SK-N-MC (cell line): ENCODE measurements at places on chromosomes 6 and 20.

DNA sequence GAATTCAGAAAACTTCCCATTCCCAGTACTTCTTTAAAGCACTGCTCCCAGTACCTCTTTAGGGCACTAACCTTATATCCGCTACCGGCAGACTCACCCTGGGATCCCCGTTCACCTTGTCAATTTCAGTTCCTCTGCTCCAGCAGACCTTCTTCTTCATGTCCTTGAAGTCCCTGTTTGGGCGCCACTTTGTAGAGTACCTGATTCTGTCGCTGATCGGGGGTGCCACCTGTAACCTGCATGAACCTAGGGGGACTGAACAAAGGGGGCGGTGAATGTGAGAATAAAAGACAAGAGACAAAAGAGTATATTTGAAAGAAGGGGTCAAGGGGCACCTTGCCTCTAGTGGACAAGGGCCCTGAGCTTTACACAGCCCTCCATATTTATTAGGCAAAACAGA, 4.9 kb upstream of the GINS1 start:
- no peak for DNase-seq

GRCh38 chr6:126804332-126805064, 314.0 kb upstream of the RSPO3 start:
- DNase-seq: peak; percentile 40

DNA sequence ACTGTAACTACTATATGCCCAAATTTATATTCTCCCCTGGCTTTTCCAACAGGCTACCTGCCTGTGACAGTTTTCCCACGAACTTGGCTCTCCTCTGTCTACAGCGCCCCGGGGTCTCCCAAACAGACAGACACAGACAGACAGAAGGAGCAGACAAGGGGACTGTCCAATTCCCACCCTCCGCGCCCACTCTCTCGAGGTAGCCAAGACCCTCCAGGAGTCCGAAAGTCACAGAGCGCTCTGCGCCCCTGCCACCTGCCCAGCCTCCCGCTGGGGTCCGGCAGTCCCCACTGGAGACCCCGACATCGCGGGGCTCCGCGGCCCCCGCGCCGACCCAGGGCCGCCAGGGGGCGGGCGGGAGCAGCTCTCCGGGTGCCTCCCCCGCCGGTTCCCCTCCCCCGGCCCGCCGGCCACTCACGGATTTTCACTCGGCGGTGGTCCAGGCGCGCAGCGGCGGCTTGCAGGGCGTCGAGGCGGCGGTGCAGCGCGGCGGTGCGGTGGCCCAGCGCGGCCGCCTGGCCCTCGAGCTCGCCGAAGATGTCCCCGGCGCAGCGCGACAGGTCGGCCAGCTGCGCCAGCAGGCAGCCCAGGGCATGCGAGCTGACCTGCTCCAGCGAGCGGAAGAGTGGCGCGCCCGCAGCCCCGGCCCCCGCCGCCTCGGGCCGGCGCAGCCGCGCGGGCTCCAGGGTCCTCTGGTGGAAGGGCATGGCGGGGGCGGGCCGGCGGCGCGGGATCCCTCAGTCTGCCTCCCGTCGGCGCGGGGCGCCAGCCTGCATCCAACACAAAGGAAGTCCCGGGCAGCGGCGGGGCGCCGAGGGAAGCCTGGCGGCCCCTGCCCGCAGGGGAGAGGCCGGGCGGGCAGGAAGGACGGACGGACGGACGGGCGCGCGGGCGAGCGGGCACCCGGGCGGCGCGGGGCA, 81.3 kb upstream of the CCDC28A start:
- no peak for DNase-seq

DNA sequence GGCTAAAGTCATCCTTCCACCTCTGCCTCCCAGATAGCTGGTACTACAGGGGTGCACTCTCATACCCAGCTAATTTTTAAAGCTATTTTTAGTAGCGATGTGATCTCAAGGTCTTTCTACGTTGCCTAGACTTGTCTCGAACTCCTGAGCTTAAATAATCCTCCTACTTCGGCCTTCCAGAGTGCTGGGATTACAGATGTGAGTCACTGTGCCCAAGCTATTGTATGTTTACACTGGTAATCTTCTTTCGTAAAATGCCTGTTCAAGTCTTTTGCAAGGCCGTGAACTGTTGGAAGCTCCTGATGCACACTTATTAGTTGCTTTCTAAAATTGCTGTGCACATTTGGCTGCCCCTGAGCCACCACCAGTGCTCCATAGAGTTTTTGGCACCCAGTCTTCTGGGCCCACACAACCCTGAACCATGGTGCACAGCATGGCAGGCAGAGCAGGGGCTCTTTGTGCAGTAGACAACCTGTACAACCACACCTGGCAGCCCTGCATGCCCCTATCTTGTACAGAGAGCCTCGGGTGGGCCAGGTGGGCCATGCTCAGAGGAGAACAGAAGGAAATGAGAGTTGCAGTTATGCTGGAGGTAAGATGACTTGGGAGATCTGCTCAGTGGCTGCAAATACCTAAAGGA, 33.3 kb downstream of the PDRG1 start:
- DNase-seq: no peak

DNA sequence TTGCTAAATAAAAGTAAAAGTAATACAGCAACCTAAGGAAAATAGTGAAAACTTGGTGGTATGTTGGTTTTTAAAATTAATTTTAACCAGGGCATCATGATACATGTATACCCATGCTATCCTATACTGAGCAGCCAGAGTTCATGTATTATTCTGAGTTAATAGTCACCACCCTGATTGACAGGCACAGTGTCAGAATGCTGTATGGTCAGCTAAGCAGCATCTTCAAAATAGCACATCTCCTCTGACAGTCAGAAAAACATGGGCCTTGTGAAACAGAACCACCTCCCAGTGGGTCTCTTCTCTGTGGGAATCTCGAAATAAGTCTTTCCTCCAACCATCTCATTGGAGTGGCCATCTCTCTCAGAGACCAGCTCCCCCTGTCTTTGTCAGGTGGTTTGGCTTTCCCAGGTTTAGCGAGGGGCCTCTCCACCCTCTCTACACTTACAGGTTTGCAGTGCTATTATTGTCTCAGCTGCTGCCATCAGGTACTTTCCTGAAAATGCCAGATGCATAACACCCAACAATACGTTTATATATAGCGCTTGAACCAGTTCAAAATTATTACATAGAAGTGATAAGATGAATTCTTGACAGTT, 47.1 kb upstream of the RNF8 start:
- no peak for DNase-seq

GRCh38 chr20:46365487-46366220, 40.8 kb downstream of the ELMO2 start:
- no peak for DNase-seq

DNA sequence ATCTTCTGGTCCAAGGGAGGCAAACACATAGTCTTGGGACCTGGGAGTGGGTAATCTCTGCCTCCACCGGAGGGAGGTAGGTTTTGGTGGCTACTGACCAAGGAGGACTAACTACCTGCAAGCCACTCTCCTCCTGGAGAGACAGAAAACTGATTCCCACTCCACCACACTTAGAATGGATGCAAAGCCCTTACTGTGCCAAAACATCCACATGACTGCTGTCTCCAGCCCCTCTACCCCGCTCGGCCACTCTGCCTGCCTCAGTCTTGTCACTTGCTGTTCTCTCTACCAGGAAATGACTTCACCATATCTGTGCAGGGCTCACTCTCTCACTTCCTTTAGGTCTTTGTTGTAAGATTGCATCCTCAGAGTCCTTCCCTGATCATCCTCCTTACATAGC, 129.5 kb upstream of the ARG1 start:
- DNase-seq: no peak

DNA sequence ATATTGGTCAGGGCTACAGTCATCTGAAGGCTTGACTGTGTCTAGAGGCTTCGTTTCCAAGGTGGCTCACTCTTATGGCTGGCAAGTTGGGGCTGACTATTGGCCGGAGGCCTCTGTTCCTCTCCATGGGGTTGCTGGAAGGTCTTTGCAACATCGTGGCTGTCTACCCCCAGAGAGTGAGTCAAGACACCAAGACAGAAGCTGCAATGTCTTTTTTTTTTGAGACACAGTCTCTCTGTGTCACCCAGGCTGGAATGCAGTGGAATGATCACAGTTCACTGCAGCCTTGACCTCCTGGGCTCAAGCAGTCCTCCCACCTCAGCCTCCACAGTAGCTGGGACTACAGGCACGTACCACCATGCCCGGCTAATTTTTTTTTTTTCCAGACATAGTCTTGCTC, 29.4 kb upstream of the KIF3B start:
- no peak for DNase-seq
